Gastroesophageal sphincter (tissue), 4 donors: ENCODE measurements at places on chromosomes 1 and 21. TPM values are rescaled to one million over a fixed set of nuclear protein-coding genes. Genes with fewer than 3 reads are reported as not detected.

The H3-3A gene
- 368 TPM for total RNA-seq

The MTOR gene
- total RNA-seq: 39.2 TPM

GRCh38 chr1:8878448-8878697 is at the start of gene ENO1:
Gene ENO1 (minus strand): TSS chr1:8878686. CDS start chr1:8874908, 3,778 bp downstream.
- peak within 1 kb of the TSS; percentile 55 for H3K4me3 ChIP-seq
- H3K36me3 ChIP-seq: no peaks in the 10 kb centered on the region
- H3K4me1 ChIP-seq: peaks cover 66% of the 10 kb centered on the region
- no peaks in the 10 kb centered on the region for H3K27me3 ChIP-seq
- peak within 1 kb of the TSS; percentile 95 for H3K27ac ChIP-seq
- ATAC-seq: peak; percentile 1

DNA sequence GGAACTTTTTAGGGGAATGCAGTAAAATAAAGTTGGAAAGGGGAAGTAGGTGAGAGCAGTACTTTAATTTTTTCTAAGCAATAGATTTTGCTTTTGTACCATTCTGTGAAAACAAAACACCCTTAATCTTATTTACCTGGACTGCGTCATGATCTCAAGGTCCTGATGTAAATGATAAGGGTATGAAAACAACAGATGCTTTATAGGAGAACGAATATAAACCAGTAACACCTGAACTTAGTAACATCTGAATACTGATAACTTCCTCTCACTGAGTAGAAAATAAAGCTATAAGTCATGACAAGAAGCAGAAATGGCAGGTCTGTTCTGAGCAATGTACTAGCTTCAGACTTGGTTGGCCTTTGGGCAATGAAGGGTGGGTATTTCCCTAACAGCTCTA is 77.7 kb downstream of the GDAP2 start:
- H3K27me3 ChIP-seq: no peaks in the 10 kb centered on the region
- H3K4me1 ChIP-seq: no peaks in the 10 kb centered on the region
- H3K36me3 ChIP-seq: no peaks in the 10 kb centered on the region
- no peak for ATAC-seq
- H3K4me3 ChIP-seq: no peak overlapping the region
- H3K27ac ChIP-seq: no peak overlapping the region

- no peak overlapping the region for H3K4me3 ChIP-seq
- H3K27ac ChIP-seq: no peak overlapping the region
- H3K27me3 ChIP-seq: no peaks in the 10 kb centered on the region
- no peaks in the 10 kb centered on the region for H3K4me1 ChIP-seq
Measured at GRCh38 chr1:240271081-240271480, 179.4 kb downstream of the FMN2 start.

DNA sequence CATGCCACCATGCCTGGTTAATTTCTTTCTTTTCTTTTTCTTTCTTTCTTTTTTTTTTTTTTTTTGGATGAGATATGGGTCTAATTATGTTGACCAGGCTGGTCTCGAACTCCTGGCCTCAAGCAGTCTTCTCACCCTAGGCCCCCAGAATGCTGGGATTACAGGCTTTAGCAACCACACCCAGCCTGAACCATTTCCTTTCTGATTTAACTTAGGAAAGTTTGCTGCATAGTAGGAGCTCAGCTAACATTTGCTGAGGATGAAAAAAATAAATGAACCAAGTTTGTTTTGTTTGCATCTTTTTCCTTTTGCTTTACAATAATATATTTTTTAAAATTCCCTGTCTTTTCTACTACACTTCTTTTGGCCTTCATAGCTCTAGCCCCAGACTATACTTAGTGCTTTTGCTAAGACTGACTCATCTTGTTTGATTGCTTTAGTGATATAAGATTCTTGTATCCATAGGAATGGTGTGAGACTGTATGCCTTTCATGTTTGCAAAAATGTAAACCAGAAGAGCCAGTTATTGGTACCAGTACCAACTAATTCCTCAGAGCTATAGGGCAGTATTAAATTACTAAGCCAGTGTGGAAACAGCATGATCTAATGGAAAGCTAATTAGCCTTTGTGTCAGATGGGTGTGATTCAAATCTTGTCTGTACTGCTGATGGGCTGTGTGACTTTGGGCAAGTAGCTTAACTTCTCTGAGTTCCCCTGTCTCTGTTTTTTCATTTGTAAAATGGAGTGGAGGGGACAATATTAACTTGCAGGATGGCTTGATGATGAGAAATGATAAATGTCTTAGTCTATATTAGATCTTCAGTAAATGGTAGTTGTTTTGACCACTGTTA is 66.9 kb downstream of the NFIA start:
- H3K4me3 ChIP-seq: no peak overlapping the region
- ATAC-seq: no peak
- H3K36me3 ChIP-seq: no peaks in the 10 kb centered on the region
- peaks cover 6% of the 10 kb centered on the region for H3K4me1 ChIP-seq
- H3K27ac ChIP-seq: no peak overlapping the region
- no peaks in the 10 kb centered on the region for H3K27me3 ChIP-seq

DNA sequence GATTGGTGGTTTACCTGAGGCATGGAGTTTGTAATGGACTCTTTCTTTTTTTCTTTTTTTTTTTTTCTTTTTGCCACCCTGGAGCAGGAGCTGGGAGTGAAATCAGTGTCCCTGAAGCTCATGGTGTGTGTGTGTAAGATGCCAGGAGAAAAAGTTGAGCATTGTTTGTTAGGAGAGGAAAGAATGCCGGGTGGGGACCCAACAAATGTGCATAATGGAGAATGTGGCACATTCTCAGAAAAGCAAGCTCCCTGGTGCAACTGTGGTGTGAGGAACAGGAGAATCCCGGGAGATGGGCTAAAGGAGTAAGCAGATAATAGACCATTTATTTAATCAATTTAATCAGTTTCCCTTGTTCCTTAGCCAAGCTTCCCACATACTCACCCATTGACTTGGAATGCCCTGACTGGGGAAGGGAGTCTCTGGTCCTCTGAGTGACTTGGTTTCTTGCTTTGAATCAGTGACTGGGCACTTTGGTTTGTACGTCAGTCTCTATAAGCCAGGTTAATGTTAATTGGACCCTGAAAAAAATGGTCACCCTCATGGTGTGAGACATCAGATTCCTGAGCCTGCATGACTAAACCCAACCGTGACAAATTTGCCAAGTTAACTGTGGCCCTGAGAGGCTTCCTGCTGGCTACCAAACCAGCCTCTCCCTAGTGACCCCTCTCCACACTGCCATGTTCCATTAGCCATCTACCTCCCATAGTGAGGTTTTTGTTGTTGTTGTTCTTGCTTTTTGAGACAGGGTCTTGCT is 43.9 kb upstream of the ITPKB start:
- no peak overlapping the region for H3K4me3 ChIP-seq
- H3K27ac ChIP-seq: no peak overlapping the region
- no peaks in the 10 kb centered on the region for H3K36me3 ChIP-seq

DNA sequence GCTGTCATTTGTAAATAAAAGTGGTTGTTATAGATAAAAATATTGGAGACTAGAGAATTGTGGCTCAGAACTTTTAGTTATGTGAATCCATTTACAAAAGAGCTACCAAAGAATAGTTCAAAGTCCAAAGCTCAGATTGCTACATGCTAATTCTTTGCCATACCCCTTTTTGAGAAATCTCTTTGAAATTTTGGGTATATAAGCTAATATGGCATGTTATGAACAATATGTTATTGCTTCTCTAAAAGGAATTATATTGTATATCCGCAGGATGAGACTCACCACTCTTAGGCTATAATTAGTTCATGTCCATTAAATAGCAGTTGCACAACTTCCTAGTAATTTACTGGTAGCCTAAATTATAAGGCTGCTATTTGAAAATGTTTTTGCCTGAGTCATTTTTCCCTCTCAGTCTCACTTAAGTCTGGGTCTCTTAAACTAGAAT is 178.0 kb downstream of the ZNF281 start:
- no peaks in the 10 kb centered on the region for H3K36me3 ChIP-seq
- H3K27me3 ChIP-seq: no peaks in the 10 kb centered on the region
- no peak overlapping the region for H3K27ac ChIP-seq
- ATAC-seq: no peak
- H3K4me3 ChIP-seq: no peak overlapping the region
- no peaks in the 10 kb centered on the region for H3K4me1 ChIP-seq

GRCh38 chr1:175734642-175735041 is 8.8 kb downstream of the TNR start:
- H3K27ac ChIP-seq: no peak overlapping the region
- H3K4me1 ChIP-seq: no peaks in the 10 kb centered on the region
- no peaks in the 10 kb centered on the region for H3K36me3 ChIP-seq
- no peak overlapping the region for H3K4me3 ChIP-seq
- no peak for ATAC-seq
- peaks cover 25% of the 10 kb centered on the region for H3K27me3 ChIP-seq

DNA sequence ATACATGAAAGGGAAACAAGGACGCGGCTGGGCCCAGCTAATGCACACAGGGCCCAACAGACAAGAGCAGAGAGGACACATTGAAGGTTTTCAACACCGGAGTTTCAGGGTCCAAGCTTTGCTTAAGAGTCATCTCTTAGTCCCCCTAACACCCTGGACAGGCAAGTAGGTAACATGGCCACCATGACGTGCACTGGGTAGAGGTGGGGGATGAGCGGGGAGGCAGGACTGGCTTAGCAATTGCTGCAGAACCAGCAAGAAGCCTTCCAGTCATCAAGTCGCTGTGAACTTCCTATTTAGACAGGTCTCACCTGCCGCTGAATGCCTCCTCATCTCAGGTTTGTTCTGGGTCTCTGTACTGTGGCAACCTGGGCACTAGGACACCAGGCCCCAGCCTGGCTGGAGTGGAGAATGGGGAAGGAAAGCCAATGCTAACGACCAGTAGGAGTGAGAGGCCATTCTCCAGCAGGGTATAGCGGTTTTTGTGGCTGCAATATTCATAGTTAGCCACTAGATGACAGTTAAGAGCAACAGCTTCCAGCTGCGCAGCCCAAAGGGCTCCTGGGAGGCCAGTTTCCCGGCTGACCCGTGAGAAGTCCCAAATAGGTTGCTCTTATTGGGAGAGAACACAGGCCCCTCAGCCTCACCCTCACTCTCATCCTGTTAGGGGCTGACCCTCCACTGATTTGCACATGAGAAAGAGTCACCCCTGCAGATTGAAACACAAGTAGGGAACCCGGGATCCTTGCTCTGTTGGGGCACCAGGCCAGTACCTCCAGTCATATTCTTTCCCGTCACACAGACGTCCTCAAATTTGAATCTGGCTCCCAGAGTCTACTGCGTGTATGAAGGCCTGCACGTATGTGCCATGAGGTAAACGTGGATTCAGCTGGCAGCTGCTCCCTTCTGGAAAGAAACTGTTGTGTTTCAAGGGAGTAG is 6.0 kb upstream of the PIGC start:
- H3K4me1 ChIP-seq: no peaks in the 10 kb centered on the region
- ATAC-seq: peak; percentile 82
- no peak overlapping the region for H3K4me3 ChIP-seq
- H3K36me3 ChIP-seq: no peaks in the 10 kb centered on the region
- H3K27ac ChIP-seq: no peak overlapping the region

DNA sequence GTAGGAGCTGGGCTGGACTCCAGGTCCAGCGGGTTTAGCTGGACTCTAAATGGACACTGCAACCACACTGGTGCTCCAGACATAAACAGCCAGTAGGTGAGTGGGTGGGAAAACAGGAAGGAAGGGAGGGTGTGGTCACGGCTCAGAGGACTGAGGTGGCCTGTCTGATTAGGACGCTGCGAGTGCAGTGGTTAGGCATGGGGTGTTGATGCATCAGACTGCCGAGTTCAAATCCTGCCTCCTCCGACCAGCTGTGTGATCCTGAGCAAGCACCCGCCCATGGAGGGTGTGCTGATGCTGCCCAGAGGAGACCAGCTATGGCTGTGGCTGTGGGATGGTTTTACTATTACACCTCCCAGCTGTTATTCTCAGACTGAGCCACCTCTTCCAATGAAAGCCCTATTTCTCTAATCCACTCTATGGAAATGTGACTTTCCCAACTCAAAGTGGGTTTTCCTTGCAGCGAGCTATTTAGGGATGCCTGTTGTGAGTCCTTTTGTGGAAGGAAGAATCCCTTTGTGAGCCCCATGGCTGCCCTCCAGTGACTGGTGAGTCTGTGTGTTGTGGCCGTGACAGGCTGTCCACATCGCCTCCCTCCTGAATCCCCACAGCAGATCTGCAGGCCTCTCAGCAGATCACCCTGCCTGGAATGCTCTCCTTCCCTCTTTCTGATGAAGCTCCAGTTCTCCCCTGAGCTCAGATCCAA is 56.6 kb upstream of the EDN2 start:
- peaks cover 8% of the 10 kb centered on the region for H3K4me1 ChIP-seq
- ATAC-seq: no peak
- H3K4me3 ChIP-seq: no peak overlapping the region
- H3K36me3 ChIP-seq: no peaks in the 10 kb centered on the region
- H3K27ac ChIP-seq: no peak overlapping the region

- H3K36me3 ChIP-seq: no peaks in the 10 kb centered on the region
- H3K4me1 ChIP-seq: no peaks in the 10 kb centered on the region
- H3K27me3 ChIP-seq: no peaks in the 10 kb centered on the region
Measured at GRCh38 chr1:211742889-211743529, 67.6 kb upstream of the NEK2 start.

DNA sequence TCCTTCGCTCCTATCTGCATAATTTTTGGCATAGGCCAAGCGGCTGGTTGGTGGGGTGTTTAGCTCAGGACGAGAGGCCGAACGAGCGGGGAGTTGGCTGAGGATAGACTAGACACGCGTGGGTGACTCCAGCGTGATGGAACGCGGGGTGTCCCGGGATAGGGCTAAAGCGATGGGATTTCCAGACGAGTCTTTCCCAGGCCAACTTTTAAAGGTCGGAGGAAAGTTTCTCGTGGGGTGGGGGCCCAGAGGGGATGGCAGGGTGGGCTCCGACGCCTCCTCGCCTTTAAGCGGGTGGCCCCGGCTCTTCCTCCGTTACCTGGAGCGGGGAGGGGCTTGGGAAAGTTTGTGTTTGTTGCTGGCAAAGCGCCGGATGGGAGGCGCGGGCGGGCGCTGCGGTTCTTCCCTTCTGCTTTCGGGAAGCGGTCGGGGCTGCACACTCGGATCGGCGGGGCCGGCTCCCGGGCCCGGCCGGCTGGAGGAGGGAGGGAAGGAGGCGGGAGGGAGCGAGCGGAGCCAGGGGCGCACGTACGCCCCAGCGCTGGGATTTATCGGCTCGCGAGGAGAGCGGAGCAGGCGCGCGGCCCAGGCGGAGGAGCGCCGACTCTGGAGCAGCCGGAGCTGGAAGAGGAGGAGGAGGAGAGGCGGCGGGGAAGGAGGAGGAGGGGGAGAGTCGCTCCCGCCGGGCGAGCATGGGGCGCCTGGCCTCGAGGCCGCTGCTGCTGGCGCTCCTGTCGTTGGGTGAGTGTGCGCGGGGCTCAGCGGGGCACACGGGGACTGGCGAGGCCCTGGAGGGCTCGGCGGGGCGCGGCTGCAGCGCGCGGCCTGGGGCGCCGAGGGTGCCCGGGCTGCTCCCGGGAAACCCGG is at the start of gene PTGFRN:
Gene PTGFRN, plus strand, starts transcription at position 405 of the 867 bp plus-strand sequence. Its CDS starts 288 bp downstream, at position 693.
- peak; percentile 80 for ATAC-seq
- peak within 1 kb of the TSS; percentile 95 for H3K27ac ChIP-seq
- no peaks in the 10 kb centered on the region for H3K27me3 ChIP-seq
- H3K36me3 ChIP-seq: no peaks in the 10 kb centered on the region
